Myocyte (in vitro differentiated cells): ENCODE measurements at places on chromosomes 13 and 19. TPM values are rescaled to one million over a fixed set of nuclear protein-coding genes. Genes with fewer than 3 reads are reported as not detected.

DNA sequence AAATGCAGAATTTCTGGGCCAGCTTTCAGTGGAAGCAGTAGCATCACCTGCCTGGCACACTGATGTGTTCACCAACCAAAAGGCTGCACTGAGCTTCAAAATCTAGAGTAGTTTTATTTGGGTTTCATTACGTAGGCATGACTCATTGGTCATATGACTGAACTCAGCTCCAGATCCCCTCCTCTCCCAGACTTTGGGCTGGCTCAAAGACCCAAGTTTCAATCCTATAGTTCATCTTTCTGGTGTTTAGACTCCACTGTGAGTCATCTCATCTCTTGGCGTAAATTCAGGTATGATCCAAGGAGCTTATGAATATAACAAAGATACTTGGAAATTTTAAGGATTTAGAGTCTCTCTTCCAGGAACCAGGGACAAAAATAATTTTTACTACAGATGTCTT, 17.7 kb downstream of the ZMYM5 start:
- peak; percentile 71 for DNase-seq

DNA sequence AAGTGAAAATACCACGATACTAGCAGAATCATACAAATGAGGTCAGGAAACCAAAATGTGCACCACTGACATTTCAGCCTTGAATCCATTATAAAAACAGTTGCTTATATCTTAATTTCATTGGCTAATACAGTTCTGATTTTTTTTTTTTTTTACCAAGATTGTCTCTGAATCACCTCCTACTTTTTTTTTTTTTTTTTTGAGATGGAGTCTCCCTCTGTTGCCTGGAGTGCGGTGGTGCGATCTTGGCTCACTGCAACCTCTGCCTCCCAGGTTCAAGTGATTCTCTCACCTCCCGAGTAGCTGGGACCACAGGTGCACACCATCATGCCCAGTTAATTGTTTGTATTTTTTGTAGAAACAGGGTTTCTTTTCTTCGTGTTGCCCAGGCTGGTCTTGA, 270.2 kb downstream of the LMO7 start:
- DNase-seq = no peak

GRCh38 chr13:27524981-27525975, 74.9 kb upstream of the MTIF3 start:
- DNase-seq = no peak

GRCh38 chr19:44731081-44731480, 17.4 kb upstream of the BCL3 start:
- no peak for DNase-seq

CTU1 gene
- 16.2 and 17.8 TPM in 2 replicates for total RNA-seq

GRCh38 chr13:79258489-79258888, 147.6 kb downstream of the RBM26 start:
- no peak for DNase-seq

DNA sequence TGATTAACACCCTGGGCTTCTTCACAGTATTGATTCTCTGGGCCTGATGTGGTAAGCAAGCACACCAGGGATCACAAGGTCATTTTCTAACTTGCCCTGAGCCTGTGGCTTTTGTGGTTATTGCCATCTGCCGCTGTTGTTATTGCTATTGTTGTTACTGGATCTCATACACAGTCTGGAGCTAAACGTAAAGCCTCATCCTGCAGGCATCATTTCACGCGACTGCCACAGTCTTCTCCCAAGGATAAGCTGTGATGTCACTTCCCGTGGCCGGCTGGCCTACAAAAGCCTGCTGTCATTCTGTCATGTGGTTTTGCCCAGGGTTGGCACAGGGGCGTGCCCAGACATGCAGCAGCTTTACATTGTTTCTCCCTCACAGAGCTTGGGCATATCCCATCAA, 154.0 kb upstream of the GPR12 start:
- DNase-seq = peak; percentile 90

GRCh38 chr19:29079356-29080032, 133.5 kb downstream of the UQCRFS1 start:
- no peak for DNase-seq

DNA sequence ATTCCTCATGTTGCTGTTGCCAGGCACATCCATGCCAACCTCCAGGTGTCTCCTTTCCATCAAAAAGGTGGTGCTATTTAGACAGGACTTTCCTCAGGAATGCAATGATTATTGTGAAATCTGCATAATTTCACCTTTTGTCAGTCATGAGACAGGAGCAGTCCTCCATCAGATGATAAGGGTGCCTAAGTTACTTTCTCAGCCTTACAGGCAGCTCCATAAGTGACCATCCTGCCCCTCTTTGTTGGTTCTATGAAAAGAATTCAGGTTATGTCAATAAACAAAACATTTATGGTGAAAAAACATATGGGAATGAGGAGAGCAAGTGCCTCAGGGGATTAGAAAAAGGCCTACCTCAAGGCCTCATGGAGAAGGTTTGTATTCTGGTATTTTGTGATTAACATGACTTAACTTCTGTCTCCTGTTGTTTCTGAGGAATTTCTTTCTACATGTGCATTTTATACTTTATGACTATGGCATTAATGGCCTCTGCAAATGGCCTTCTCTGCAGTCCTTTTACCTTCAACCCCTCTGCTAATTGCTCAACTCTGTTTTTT, 110.3 kb upstream of the DIAPH3 start:
- DNase-seq = no peak

- no peak for DNase-seq
These were observed 526.9 kb downstream of the EFNB2 start for GRCh38 chr13:106008540-106008939.

DNA sequence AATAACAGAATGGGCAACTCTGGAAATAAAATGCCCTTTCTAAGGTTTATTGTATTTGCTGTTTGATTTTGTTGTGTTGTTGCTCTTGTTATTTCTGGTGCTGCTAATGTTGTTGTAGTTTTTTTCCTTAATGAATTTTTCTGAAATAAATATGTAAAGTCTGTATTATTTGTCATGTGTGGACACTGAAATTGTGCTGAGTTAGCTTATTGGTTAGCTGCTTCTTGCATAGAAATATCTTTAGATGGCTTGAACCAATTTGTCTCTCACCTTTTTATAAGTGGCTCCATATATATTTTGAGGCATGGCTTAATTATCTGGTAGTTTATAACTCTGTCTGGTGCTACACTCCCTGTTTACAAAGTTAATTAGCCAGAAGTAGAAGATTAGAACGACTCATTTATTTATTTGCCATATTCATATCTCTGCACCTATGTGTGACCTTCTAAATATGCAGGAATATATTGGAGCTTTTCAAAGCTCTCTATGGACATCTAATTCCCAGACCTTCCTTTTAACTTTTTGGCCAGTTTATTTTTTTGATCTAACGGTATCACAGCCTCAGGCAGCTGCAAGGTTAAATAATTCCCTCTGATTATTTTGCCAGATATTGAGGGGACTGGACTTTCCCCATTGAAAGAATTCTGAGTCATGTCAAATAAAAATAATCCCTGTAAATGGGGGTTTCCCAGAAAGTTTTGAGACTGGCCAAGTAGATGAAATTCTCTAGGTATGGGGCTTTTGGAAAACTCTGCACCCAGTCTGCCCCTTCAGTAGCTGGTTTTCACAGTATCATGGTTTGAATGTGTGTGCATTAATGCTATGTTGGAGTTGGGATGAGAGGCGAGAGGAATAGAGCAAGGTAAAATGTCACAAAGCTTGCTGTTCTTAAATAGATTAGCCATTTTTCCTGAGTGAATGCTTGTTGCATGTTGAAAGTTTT, 1331.7 kb upstream of the MIR17HG start:
- DNase-seq = no peak

DNA sequence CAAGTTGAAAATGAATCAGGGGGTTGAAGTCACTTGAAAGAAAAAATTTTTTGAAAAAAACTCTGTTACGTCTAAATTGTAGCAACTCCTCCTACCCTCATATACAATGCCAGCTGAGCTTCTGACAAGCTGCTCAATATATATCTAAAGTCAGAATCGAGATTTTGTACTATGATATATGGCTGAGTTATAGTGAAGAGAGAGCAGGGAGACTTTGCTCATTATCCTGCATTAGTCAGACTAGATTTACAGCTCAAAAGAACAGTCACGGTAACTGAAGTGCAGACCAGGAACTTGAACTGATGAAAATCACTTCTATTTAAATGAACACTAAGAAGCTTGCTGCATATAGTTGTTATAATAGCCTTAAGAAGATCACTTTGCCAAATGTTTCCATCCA, 153.1 kb downstream of the LACC1 start:
- DNase-seq = no peak

- no peak for DNase-seq
These were observed 16.0 kb upstream of the ZNF792 start for GRCh38 chr19:34979819-34980640.

CYP2S1 gene
- total RNA-seq = not detected in 2 replicates

DNA sequence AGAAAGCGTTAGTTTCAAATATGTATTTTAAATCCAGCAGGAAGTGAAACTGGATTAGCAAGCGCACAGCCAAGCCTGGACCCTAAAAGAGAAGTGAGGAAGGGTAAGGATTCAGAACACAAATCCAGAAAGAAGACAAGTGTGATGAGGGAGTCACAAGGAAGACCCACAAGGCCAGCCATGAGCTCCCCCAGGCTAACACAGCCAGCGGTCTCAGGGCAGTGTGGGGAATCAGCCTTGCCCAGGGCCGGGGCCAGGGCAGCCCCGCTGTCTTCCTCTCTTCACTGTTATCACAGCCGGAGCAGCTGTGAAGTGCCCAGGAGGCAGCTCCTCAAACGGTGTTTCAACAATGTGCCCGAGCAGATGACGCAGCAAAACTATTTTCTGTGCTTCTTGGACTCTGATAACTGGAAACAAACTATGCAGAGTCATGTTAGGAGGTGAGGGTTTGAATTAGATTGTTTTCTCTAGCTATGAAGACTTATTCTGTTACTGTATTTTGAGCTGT, 12.2 kb upstream of the CDC16 start:
- DNase-seq = peak; percentile 3
